Ascending aorta (tissue), 2 donors: ENCODE measurements at places on chromosomes 7 and 10.

DNA sequence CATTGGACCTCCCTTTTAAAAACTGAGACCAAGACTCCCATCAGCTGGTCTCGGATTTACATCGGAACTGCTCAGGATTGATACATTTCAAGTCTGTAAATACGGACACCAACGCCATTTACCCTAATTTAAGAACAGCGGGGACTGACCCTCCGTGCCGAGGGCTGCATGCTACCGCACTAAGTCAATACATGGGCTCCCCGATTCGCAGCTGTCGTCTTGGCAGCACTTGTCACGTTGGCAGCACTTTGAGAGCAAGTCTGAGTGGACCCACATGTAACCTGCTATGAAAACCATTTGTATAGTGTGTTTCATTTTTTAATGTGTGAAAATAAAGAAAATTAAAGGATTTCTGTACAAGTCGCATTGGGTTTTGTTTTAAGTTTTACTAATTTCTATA is 83.4 kb downstream of the EZH2 start:
- no peaks in the 10 kb centered on the region for H3K4me1 ChIP-seq
- peaks cover 72% of the 10 kb centered on the region for H3K36me3 ChIP-seq
- H3K27me3 ChIP-seq, result no peaks in the 10 kb centered on the region
- DNase-seq, result no peak
- H3K4me3 ChIP-seq, result no peak overlapping the region
- no peak overlapping the region for H3K27ac ChIP-seq

DNA sequence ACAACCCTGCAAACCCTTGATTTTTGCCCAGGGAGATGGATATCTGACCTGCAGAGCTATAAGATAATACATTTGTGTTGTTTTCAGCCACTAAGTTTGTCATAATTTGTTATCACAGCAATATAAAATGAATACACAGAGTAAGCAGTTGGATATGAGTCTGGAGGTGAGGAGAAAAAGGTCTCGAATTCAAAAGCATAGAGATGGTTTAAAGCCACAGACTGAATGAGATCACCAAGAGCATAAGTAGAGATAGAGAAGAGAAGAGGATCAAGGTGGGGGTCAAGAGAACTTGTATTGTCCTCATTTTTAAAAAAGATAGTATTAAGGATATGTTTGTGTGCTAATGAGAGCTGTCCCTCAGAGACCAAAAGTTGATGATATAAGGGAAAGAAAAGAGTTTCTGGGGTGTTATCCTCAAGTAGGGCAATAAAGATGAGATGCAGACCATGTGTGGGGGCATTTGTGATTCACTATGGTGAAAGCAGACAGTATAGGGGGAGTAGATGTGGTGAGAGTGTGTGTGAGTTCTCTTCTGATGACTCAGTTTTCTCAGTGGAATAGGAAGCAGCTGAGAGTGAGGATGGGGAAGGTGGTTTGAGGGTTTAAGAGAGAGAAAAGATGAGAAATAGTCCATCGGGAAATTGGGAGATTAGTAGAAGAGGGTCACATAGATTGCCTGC is 25.8 kb upstream of the PCGF5 start:
- DNase-seq, result no peak
- no peak overlapping the region for H3K4me3 ChIP-seq
- no peak overlapping the region for H3K27ac ChIP-seq
- no peaks in the 10 kb centered on the region for H3K27me3 ChIP-seq
- H3K36me3 ChIP-seq, result no peaks in the 10 kb centered on the region
- peaks cover under 1% of the 10 kb centered on the region for H3K4me1 ChIP-seq

- DNase-seq, result no peak
- no peaks in the 10 kb centered on the region for H3K4me1 ChIP-seq
- peaks cover 73% of the 10 kb centered on the region for H3K36me3 ChIP-seq
These were observed 125.9 kb downstream of the TRRAP start for GRCh38 chr7:99004216-99004615.

GRCh38 chr7:41305001-41305400 is 397.9 kb downstream of the INHBA start:
- no peaks in the 10 kb centered on the region for H3K27me3 ChIP-seq
- H3K4me1 ChIP-seq, result no peaks in the 10 kb centered on the region
- DNase-seq, result no peak
- H3K27ac ChIP-seq, result no peak overlapping the region
- no peaks in the 10 kb centered on the region for H3K36me3 ChIP-seq
- no peak overlapping the region for H3K4me3 ChIP-seq

- no peak overlapping the region for H3K27ac ChIP-seq
- no peaks in the 10 kb centered on the region for H3K4me1 ChIP-seq
- no peaks in the 10 kb centered on the region for H3K27me3 ChIP-seq
- no peak for DNase-seq
- no peaks in the 10 kb centered on the region for H3K36me3 ChIP-seq
These were observed 725.5 kb downstream of the DNAJB9 start for GRCh38 chr7:109295158-109295557.

- no peaks in the 10 kb centered on the region for H3K4me1 ChIP-seq
- H3K36me3 ChIP-seq, result no peaks in the 10 kb centered on the region
- H3K27ac ChIP-seq, result no peak overlapping the region
- H3K4me3 ChIP-seq, result no peak overlapping the region
- no peaks in the 10 kb centered on the region for H3K27me3 ChIP-seq
- DNase-seq, result no peak
These were observed 12.9 kb downstream of the PRLHR start for GRCh38 chr10:118582511-118582910.

- no peak overlapping the region for H3K4me3 ChIP-seq
- no peaks in the 10 kb centered on the region for H3K27me3 ChIP-seq
- H3K36me3 ChIP-seq, result no peaks in the 10 kb centered on the region
- no peaks in the 10 kb centered on the region for H3K4me1 ChIP-seq
These were observed 482.0 kb upstream of the MGMT start for GRCh38 chr10:128985036-128985435.

GRCh38 chr10:48639632-48640031 is 34.8 kb upstream of the ARHGAP22 start:
- no peak for DNase-seq
- H3K36me3 ChIP-seq, result no peaks in the 10 kb centered on the region
- no peaks in the 10 kb centered on the region for H3K27me3 ChIP-seq
- no peak overlapping the region for H3K27ac ChIP-seq
- peaks cover 7% of the 10 kb centered on the region for H3K4me1 ChIP-seq

DNA sequence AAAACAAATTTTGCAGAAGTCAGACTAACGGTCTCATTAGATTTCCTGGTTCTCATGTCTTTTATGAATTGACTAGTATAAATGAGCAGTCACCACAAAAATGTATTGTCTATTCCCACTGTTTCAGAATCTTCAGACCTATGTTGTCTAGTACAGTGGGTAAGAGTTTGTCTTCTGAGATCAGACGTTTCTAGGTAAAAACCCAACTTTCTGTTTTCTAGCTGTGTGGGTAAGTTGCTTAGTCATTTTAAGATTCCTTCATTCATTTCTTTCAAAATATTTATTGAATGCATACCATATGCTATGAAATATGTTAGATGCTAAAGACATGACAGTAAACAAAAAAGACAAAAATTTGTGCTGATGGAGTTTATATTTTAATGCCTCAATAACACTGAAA is 156.3 kb downstream of the POLR1F start:
- no peak overlapping the region for H3K27ac ChIP-seq
- no peaks in the 10 kb centered on the region for H3K36me3 ChIP-seq
- no peaks in the 10 kb centered on the region for H3K4me1 ChIP-seq
- no peak overlapping the region for H3K4me3 ChIP-seq

- no peaks in the 10 kb centered on the region for H3K4me1 ChIP-seq
- no peak overlapping the region for H3K27ac ChIP-seq
- no peak for DNase-seq
- no peaks in the 10 kb centered on the region for H3K36me3 ChIP-seq
- H3K27me3 ChIP-seq, result no peaks in the 10 kb centered on the region
These were observed 135.4 kb upstream of the PHF14 start for GRCh38 chr7:10838228-10838627.

GRCh38 chr7:135147341-135147898 is 452 bp upstream of the TMEM140 start:
- H3K4me3 ChIP-seq, result peak overlapping the region; percentile 65
- peaks cover 4% of the 10 kb centered on the region for H3K4me1 ChIP-seq
- H3K27me3 ChIP-seq, result no peaks in the 10 kb centered on the region
- no peaks in the 10 kb centered on the region for H3K36me3 ChIP-seq
- DNase-seq, result no peak
- H3K27ac ChIP-seq, result peak overlapping the region; percentile 94

DNA sequence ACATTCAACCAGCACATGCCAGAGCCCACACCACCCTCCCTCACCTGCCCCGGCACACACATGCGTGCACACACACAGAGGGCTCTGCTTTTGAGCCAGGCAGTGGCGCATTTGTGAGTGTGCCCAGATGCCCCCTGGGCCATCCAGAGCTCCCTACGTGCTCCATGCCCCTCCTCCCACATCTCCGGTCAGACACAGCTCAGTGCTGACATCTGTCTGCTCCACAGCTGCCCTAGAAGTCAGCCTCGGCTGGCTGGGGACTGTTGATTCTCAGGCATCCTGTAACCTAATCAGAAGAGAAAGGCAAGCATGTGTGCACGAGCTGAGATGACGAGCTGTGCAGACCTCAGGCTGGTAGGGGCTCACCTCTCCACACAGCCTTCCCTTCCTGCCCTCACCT is 135.1 kb downstream of the ZMIZ1 start:
- peaks cover 39% of the 10 kb centered on the region for H3K36me3 ChIP-seq
- no peaks in the 10 kb centered on the region for H3K27me3 ChIP-seq
- DNase-seq, result no peak

DNA sequence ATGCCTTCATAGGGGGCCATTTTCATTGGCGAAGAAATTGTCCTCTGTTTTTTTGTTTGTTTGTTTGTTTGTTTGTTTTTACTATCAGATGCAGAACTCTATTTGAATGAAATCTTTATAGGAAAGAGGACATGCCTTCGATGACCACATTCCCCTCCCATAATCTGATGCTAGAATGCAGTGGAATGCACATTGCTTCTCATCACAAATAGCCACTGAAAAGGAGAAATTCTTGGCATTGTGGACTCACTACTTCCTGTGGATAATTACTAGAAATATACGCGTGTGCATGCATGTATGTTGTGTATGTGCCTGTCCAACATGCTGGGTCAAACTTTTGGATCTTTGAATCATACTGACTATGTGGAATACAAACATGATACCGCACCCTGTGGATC is 70.5 kb upstream of the SFMBT2 start:
- H3K27me3 ChIP-seq, result no peaks in the 10 kb centered on the region
- no peak overlapping the region for H3K27ac ChIP-seq
- no peaks in the 10 kb centered on the region for H3K36me3 ChIP-seq
- H3K4me3 ChIP-seq, result no peak overlapping the region
- DNase-seq, result no peak
- H3K4me1 ChIP-seq, result no peaks in the 10 kb centered on the region

- H3K4me1 ChIP-seq, result peaks cover 7% of the 10 kb centered on the region
- H3K27me3 ChIP-seq, result no peaks in the 10 kb centered on the region
- no peaks in the 10 kb centered on the region for H3K36me3 ChIP-seq
- no peak for DNase-seq
These were observed 102.1 kb downstream of the RTKN2 start for GRCh38 chr10:62166331-62167131.

GRCh38 chr7:80147543-80148391 is 13.1 kb downstream of the GNAI1 start:
- no peak for DNase-seq
- H3K4me1 ChIP-seq, result no peaks in the 10 kb centered on the region
- H3K36me3 ChIP-seq, result no peaks in the 10 kb centered on the region
- H3K27me3 ChIP-seq, result no peaks in the 10 kb centered on the region

DNA sequence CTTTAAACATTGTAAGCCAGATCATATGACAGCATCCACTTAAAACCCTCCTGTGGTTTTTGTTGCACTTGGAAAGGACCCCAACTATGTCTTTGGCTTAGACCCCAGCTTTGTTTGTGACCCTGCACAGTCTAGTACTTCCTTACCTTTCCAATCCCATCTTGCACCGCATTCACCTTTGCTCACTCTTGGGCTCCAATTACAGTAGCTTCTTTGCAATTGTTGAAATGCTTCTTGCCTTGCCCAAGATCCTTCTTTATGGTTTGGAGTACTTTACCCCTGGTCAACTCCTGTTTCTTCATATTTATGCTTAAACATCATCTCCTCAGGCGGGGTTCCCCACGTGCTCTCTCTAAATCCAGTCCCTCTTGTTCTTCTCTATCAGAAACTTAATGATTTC is 162.6 kb downstream of the PTEN start:
- H3K4me3 ChIP-seq, result no peak overlapping the region
- no peaks in the 10 kb centered on the region for H3K36me3 ChIP-seq
- no peak overlapping the region for H3K27ac ChIP-seq
- H3K27me3 ChIP-seq, result no peaks in the 10 kb centered on the region
